ENCODE measurements at places on chromosomes 5 and 9. TPM values are rescaled to one million over a fixed set of nuclear protein-coding genes. Genes with fewer than 3 reads are reported as not detected.
A peak's percentile ranks its signal among the peaks of the same experiment; 100 is the strongest.

FBXW11 gene
- 35.5 TPM for total RNA-seq

GRCh38 chr9:133738640-133739225 is 581 bp upstream of the SARDH start:
- peaks cover 6% of the 10 kb centered on the region for H3K4me1 ChIP-seq
- no peaks in the 10 kb centered on the region for H3K27me3 ChIP-seq
- no peak for DNase-seq

DNA sequence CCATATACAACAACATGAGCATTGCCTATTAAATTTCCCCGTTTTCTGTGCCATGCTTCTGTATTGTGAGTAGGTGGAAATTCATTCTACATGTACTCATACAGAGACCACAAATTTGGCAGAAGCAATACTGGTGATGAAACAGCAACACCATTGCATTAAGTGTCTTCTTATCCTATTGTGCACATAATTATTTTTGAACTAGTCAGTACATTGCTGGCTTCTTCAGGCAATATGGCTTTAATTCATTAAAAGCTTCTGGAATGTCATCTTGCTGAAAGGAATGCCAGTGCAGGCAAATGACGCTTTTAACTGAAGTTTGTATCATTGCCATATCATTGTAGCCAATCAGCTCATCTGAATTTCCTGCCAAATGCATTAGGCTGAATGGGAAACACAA is 82.6 kb downstream of the KIAA1958 start:
- no peak overlapping the region for H3K4me3 ChIP-seq
- no peaks in the 10 kb centered on the region for H3K27me3 ChIP-seq
- H3K36me3 ChIP-seq: no peaks in the 10 kb centered on the region
- DNase-seq: no peak
- H3K4me1 ChIP-seq: no peaks in the 10 kb centered on the region
- no peak overlapping the region for H3K27ac ChIP-seq

DNA sequence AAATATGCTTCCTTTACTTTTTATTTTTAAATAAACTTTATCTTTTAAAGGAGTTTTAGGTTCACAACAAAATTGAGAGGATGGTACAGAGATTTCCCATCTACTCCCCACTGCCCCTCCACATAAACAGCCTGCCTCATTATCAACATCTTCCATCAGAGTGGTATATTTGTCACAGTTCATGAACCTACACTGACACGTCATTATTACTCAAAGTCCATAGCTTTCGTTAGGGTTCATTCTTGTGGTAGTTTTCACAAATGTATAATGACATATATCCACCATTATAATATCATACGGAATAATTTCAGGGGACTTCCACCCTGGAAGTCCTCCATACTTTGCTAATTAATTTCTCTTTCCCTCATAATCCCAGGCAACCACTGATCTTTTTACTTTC is 204.9 kb downstream of the SMARCA2 start:
- H3K4me1 ChIP-seq: no peaks in the 10 kb centered on the region
- H3K4me3 ChIP-seq: no peak overlapping the region
- H3K36me3 ChIP-seq: no peaks in the 10 kb centered on the region
- no peak for DNase-seq

WNT8A gene
- total RNA-seq: not detected

GRCh38 chr5:123180178-123180577 is 91.1 kb downstream of the PRDM6 start:
- no peaks in the 10 kb centered on the region for H3K36me3 ChIP-seq
- H3K27me3 ChIP-seq: no peaks in the 10 kb centered on the region
- no peaks in the 10 kb centered on the region for H3K4me1 ChIP-seq
- no peak overlapping the region for H3K27ac ChIP-seq
- peak; percentile 24 for DNase-seq
- H3K4me3 ChIP-seq: no peak overlapping the region

DNA sequence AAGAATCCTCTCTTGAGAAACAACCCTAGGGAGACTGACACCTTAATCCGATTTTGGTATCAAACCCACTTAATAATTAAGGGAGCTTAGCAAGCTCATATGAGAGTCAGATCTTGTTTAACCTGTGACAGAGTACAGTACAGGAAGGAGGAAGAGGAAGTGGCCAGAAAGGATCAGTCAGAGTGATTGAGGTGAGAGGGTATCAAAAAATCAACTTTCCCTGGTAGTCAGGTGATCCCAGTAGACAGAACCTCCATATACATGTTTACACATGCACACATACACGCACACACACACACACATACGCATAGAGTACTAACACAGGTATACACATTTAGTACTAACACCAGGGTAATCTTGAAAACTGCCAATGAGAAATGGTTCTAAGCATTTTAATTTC is 56.8 kb downstream of the GLIS3 start:
- no peak for DNase-seq
- H3K27ac ChIP-seq: no peak overlapping the region
- no peak overlapping the region for H3K4me3 ChIP-seq
- H3K27me3 ChIP-seq: no peaks in the 10 kb centered on the region
- no peaks in the 10 kb centered on the region for H3K36me3 ChIP-seq
- no peaks in the 10 kb centered on the region for H3K4me1 ChIP-seq

- no peak overlapping the region for H3K27ac ChIP-seq
- no peaks in the 10 kb centered on the region for H3K27me3 ChIP-seq
These were observed 100.8 kb upstream of the CD180 start for GRCh38 chr5:67297376-67297775.

DNA sequence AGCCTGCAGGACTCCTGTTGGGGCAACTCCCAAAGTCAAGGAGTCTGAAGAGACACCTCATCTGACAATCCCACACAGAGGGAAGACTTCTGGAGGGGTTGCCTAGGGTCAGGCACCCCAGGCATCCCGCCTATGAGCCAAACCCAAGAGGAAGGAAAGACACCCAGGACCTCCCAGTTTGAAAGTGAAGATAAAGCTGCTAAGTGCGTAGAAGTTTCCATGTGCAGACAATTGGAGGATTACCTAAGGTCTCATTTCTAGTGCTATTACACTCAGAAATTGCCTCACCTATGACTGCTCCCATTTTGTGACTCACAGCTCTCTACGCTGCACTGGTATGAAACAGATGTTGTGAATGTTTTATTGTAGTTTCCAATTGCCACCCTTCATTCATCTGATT is 322.9 kb downstream of the SLIT3 start:
- no peak overlapping the region for H3K4me3 ChIP-seq
- no peak for DNase-seq
- H3K27ac ChIP-seq: no peak overlapping the region
- no peaks in the 10 kb centered on the region for H3K36me3 ChIP-seq
- H3K27me3 ChIP-seq: no peaks in the 10 kb centered on the region
- H3K4me1 ChIP-seq: no peaks in the 10 kb centered on the region

NTRK2 gene
- total RNA-seq: 2.3 TPM

GRCh38 chr9:107742531-107743309 is 253.2 kb upstream of the KLF4 start:
- no peaks in the 10 kb centered on the region for H3K4me1 ChIP-seq
- H3K4me3 ChIP-seq: no peak overlapping the region
- no peaks in the 10 kb centered on the region for H3K27me3 ChIP-seq
- DNase-seq: no peak
- no peak overlapping the region for H3K27ac ChIP-seq
- H3K36me3 ChIP-seq: no peaks in the 10 kb centered on the region

GRCh38 chr5:167460449-167461020 is 830.9 kb upstream of the WWC1 start:
- H3K27me3 ChIP-seq: no peaks in the 10 kb centered on the region
- H3K27ac ChIP-seq: no peak overlapping the region
- no peak for DNase-seq
- no peaks in the 10 kb centered on the region for H3K36me3 ChIP-seq

All from colonic mucosa (tissue), 4 donors.